ENCODE measurements at places on chromosomes 2 and 18.

DNA sequence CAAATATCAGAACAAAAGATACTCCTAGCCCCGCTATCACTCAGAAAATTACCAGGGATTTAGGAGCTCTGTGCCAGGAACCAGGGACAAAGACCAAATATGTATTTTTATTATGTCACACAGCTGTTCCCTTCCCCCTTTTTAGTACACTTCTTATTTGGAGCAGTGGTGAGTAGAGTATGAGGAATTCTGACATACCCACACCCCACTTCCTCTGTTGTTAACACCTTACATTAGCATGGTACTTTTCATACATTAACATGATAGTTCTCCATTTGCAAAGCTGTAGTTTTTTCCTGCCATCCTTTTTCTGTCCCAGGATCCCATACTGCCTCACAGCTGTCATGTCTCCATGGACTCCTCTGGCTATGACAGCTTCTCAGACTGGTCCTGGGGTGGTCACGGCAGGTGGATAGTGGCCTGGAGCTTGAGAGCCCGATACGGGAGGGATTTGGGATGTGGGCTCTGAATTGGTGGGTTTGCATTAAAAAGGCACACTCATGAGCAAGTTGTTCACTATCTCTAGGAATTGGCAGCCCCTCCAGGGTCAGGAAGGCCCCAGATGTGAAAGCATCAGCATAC is 100.2 kb downstream of the SH3RF3 start:
- no peak for DNase-seq

DNA sequence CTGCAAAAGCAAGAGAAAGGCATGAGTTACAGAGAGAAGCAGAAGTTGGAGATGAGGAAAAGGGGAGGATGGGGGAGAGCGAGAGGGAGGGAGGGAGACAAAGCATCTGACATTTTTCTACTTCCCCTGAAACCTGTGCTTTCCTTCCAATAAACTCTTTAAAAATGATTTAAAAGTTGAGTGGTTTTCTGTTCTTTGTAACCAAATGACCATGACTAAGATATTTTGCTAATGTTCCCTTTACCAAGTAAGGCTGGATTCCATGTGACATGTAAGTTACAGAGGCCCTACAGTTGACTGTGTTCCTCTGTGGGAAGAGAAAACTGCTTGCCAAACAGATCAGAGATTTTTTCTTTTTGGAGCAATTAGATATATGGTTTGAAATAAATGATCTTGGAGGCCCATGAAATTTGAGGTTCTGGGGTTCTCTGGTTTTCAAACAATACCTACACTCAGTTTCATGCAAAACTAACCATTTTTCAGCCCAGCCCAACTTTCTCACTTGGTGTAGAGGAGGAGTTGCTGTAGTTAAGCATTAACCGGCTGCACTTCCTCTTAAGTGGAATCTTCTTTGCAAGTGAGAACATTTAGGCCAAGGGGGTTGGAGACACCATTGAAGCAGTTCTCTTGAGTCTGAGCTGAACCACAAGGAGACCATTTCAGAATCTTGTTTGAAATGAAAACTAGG is 34.5 kb downstream of the INSIG2 start:
- no peak for DNase-seq

- no peak for DNase-seq
Measured at GRCh38 chr2:57160976-57161375, 885.6 kb upstream of the VRK2 start.

DNA sequence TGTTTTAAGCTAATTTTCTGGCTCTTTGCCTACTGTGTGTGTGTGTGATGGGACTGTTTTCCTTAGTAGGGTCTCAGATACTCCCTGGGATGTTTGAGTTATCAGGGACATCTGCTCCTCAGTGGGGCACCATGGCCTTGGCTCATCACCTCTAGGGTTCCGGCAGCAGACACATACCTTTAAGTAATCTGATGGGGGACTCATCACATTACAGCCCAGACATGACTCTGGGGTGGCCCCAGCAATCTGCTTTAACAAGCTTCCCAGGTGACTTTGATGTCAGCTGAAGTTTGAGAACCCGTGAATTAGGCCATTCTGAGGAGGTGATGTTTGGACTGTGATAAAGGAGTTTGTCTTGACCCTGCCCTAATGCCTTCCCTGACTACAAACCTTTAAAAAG is 38.8 kb downstream of the DDX18 start:
- DNase-seq, result no peak

GRCh38 chr2:199273042-199273511 is 184.7 kb downstream of the SATB2 start:
- no peak for DNase-seq

- DNase-seq, result no peak
Measured at GRCh38 chr2:154688373-154688772, 10.1 kb upstream of the KCNJ3 start.

DNA sequence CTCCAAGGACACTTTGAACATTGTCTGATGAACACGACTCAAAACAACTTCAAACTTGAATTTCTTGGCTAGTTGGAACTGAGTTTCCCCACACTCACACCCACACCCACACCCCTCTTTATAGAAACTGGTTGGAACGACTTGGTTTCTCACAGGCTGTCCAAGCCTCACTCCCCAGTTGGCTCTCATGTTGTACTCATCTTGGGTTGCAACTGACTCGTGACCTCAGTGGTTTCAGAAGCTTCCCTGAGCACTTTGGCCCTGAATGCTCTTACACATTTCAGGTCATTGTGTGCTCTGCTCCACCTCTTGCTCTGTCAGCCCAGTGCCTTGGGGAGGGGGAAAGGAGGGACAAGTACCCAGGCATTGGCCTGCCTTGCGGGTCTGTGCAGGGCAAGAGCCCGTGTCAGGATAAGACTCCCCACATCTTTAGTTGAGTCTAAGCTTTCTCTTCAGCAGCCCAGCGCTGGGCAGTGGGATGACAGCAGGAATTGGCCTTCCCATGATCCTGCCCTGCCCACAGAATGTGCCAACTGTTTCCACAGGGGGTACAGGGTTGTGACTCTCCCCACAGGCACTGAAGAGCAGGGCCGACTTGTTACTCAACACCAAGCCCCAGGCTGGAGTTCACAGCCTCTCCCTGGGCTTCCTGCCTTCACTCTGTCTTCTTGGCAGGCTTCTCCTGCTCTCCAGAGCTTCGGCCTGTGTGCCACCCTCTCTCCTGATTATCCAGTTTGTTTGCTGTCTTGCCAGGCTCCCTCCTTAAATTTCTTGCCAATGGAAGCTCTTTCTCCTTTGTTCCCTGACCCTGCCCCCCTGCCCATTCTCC is 104.6 kb downstream of the RTN4 start:
- DNase-seq, result no peak

- no peak for DNase-seq
Measured at GRCh38 chr18:69626171-69626570, 225.5 kb downstream of the DOK6 start.

DNA sequence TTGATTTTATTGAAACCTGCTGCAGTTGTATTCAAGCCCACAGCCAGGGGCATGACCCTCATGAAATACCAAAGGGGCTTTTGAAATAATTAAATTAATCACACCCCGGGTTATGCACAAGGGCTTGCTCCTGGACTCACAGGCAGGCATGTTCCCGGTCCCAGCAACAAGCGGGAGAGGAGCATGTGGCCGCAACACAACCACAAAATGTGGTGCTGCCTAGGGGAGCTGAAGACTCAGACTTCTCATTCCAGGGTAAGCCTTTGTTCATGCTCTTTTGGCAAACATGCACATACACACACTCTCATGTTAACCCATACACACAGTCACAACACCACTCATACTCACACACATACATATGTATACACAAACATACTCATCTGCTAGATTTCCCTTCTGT is 233.7 kb upstream of the SMAD2 start:
- no peak for DNase-seq

GRCh38 chr2:217184242-217184641 is 324.4 kb upstream of the TNP1 start:
- DNase-seq, result no peak

- no peak for DNase-seq
Measured at GRCh38 chr2:102690012-102690411, 70.7 kb downstream of the SLC9A2 start.

- DNase-seq, result no peak
Measured at GRCh38 chr18:22705328-22705727, 227.8 kb upstream of the RBBP8 start.

DNA sequence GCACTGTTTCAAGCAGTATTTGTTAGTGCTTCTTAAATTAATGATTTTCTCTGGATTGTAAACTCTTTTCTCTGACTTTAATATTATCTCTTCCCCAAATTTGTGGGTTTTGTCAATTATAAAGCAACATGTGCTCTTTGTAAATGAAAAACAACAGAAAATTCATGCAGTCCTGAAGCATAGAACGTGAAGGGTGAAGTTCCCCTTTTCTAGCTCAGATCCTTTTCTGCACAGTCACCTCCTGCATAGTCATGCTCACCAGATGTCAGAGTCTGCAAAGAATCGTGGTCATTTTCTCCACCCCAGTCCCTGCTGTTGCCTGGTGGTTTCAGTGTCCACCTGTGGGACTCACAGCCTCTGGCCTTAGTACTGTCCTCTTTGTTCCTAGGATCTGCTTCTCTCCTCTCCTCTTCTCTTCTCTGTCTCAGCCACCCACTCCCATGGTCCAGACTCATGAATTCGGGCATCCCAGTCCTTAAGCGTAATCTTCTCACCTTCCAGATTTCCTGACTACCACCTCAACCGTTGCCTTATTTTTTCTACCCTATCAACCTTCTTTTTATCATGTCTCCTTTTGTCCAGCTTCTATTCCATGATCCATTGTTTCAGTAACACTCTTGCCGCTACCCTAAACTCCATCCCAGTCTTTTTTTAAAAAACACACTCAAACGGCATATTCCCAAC is 229.1 kb downstream of the RTP5 start:
- DNase-seq, result no peak

- no peak for DNase-seq
Measured at GRCh38 chr18:35127201-35127600, 86.0 kb downstream of the MAPRE2 start.

GRCh38 chr2:80255918-80256781 is 48.4 kb downstream of the LRRTM1 start:
- no peak for DNase-seq

- DNase-seq, result no peak
Measured at GRCh38 chr2:142716463-142717242, 160.8 kb upstream of the KYNU start.

DNA sequence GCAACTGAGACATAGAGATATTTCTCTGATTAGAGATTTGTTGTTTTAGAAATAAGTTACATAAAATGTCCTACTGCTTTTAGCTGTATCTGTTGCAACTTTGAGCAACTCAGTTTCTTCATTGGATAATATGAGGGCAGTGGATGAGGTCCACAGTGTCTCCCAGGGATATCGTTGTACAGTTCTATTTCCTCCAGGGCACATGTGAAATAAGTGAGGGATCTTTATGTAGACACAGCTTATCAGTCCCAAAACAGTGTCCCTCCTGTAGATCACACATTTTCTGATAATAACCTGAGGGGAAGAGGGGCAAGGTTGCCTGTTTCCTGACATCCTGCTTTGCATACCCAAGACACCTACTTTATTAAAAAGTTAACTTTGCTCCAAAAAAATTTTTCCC is 1231.2 kb upstream of the ZEB2 start:
- no peak for DNase-seq

- no peak for DNase-seq
Measured at GRCh38 chr2:26584656-26585055, 56.5 kb downstream of the CIB4 start.

DNA sequence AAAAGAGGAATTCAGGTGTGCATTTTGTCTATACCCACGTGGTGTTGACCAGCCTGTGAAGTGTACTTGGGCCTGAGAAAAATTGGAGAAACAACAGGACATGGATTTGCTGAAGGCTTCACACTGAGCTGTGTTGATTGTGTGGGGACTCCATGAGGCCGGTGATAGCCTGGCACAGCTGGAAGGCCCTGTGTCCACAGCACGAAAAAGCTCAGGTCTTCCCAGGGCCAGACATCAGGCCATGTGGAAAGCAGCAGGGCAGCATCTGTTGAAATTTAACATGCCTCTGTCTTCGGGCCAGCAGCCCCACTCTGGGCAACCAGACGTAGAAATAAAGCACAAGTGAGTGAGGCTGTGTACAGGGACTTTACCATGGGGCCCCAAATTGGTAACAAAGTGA is 84.1 kb downstream of the HS6ST1 start:
- no peak for DNase-seq

DNA sequence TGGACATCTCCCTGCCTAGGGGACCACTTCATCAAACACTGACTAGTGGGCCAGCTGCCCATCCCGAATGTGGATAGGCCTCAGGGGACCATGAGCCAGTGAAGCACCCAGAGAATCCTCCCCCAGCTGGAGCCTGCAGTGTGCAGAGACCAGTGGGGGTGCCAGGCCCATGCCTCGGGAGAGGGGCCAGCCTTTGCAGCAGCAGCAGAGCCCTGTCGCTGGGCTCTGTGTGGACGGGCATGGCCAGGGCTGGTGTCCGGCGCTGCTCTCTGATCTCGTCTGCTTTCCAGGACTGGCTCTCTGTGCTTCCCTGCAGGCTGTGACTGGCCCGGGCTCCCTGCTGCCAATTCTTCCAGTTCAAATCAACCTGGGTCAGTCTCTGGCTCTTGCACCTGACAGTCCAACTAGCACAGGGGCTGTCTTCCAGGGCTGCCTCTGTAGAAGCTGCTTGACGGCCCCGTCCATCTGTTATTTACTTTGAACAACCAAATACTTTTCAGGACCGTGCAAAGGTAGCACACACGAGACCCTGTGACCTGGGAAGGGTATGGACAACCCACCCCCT is 11.4 kb downstream of the KCNIP3 start:
- DNase-seq, result no peak

DNA sequence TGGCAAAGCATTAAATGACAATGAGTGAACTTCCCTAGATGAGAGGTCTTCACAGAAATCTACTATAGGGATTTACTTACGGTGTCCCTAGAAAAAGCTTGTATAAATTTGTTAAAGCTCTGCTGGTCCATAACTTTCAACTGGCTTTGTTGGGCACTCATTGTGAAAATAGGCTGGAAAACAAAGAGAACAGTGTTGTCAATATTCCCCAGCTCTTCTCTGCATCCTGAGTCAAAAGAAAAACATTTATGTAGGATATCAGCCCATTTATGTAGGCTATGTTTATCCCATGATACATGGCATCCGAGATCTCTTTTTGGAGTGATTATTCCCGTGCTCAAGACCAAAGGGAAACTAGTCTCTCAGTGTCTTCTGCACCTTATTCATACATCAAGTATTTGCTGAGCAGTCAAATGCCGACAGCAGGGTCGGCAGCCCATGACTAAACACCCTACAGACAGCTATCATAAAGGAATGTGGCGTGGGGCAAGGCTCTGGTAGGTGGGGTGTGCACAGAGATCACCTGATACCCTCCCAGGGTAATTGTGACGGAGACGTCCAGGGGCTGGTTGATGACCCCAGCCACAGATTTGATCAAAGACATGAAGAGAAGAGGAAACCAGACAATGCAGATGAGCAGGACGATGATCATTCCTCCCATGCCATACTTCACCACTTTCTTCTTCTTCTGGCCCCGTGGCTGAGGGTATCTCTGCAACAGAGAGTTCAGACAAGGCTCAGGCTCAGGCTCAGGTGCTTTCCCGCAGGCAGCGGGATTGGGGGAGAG is 155.9 kb downstream of the NAPG start:
- DNase-seq, result no peak

DNA sequence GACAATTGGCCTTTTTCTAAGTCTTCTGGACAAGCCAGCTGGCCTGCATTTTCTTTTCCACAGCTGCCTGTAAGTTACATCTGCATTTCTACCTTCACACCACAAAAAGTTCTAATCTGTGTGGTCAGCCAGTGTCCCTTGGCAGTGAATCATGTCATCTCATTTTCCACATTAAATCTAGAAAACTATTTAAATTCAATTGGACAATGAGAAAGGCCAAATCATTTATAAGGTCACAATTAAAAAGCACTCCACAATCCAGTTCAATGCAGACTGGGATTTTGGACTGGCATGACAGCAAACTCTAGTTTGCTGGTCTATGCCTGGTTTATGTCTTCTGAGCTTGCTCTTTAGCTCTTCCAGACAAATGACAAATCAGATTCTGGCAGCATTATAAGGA is 494.2 kb upstream of the SPHKAP start:
- no peak for DNase-seq

All from stimulated activated CD8-positive, alpha-beta memory T cell treated with anti-CD3 and anti-CD28 coated beads, Interleukin-4, amount 100 ng/mL, for 4 hours (primary cell).